ENCODE measurements at places on chromosomes 7 and 10.

DNA sequence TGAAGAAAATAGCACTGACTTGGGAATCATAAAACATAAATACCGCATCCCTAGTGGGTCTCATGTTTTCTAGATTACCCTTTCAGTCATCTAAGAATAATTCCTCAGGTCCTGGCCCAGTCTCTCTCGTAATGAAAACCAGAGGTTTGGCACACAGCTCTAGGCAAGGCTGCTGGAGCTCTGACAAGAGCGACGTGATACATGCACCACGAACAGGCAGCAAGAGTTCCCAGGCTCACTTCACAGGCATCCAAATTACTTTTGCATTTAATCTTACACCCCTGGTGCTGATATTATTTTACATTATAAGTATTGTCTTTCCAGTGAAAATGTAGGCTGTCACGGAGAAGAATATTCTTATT lies 105.2 kb downstream of the THSD7A start:
- DNase-seq: peak; percentile 84

DNA sequence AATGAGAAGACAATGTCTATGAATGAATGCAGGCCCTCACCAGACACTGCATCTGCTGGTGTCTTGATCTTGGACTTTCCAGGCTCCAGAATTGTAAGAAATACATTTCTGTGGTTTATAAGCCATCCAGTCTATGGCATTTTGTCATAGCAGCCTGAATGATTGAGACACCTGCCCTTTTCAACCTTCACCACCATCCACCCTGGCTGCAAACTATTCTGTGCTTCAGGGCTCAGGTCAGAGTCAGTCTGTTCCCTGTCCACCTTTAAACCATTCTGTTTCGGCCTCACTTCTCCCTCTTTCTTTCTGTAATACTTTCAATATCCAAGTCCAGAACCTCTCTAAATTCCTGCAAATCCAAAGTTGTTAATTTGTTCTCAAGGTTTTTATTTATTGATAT lies 15.9 kb upstream of the CDK13 start:
- no peak for DNase-seq

- DNase-seq: peak; percentile 44
Measured at GRCh38 chr10:110016039-110016438, 8.3 kb downstream of the ADD3 start.

GRCh38 chr10:69512901-69513300 lies 60.3 kb downstream of the NEUROG3 start:
- DNase-seq: peak; percentile 4

DNA sequence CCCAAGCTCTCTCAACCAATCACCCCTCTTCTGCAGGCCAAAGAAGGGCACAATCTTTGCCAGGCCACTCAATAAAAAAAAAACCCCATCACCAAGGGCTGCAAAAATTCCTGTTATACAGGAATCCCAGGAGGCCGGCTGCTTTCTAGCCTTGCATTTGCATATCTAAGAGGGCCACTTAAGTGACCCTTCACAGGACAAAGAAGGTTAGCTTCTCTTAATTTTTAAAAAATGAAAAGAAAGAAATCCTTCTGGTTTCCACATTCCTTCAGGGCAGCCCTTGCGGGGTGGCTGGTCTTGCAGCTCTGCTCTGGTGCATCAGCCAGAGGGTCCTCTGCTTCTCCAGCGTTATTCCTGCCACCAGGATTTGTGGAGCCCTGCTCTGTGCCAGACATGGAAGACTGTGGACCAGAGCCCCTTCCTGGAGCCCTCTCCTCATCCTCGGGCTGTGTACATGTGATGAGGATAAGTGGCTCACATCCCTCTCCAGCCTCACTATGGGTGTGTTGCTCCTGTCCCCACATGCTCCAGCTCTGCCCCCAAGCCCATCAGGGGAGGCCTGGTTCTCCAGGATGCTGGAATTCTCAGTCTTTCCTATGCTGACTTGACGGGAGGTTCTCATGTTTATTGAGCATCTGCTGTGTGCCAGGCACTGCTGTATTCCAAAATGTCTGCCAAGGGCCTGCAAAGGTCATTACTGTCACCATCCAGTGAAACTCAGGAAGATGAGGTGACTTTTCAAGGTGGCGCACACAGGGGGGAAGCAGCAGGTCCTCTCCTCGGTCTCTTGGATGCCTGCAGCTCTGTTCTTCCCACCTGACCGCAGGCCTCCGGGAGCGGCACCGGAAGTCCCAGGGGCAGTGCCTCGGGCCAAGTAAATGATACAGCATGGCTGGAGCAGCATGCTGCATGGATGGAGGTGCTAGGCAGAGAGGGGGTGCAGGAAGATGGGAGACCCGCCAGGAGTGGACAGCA lies 67.7 kb downstream of the ARHGAP22 start:
- no peak for DNase-seq

DNA sequence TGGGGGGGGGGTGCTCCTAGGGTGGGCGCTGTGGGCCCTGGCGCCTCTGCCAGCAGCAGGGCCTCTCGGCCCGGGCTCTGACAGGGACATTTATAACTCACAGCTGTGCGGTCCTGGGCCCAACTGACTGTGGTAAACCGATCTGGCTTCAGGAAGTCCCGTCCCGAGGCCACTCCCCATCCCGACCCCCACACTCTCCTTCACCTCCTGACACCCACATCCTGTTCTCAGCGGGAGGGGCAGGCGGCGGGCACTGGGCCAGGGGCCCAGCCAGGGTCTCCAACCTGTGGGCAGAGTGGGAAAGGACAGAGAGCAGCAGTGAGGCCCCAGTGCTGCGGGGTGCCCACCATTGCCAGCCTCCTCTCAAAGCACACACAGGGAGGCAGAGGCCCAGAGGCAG lies 69.1 kb downstream of the ZMIZ1 start:
- DNase-seq: no peak
